Nephron progenitor cell (in vitro differentiated cells): ENCODE measurements at places on chromosomes 6 and 20.

DNA sequence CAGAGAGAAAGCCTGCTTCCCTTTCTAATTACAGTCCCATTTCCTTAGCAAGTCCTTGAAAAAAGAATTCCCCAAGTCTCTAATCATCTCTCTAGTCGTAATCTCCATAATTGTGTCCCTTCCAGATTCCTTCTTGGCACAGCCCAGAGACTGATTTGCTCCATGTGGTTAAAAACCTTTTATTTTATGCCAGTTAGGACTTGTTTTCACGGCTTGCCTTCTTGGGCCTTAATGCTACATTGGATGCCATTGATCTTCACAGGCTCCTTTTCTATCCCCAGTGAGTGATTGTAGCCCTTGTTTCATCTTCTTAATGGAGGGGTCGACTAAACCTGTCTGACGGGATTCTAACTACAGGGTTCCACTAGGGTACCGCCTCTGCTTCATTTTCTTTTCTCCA lies 650.6 kb upstream of the ARID1B start:
- no peaks in the 10 kb centered on the region for H3K4me1 ChIP-seq
- H3K4me3 ChIP-seq = no peak overlapping the region
- DNase-seq = no peak
- no peaks in the 10 kb centered on the region for H3K36me3 ChIP-seq

DNA sequence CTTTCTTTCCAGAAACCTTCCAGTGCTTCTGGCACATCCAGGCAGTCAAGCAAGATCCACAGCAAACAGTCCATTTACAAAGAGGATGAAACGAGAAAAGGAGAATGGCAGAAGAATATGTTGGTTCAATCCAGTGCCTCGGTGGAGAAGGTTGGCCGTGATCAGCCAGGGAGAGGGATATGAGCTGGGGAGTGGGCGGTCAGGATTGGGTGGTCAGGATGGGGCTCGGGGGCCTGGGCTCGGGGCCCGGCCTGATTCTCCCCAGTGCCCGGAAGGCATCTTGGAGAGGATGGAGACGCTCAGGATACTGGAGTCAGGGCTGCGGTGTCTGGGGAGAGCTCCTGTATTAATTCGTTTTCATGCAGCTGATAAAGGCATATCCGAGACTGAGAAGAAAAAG lies 61.3 kb downstream of the EFCAB8 start:
- H3K4me1 ChIP-seq = no peaks in the 10 kb centered on the region
- H3K27ac ChIP-seq = no peak overlapping the region
- DNase-seq = no peak
- peaks cover 32% of the 10 kb centered on the region for H3K27me3 ChIP-seq

DNA sequence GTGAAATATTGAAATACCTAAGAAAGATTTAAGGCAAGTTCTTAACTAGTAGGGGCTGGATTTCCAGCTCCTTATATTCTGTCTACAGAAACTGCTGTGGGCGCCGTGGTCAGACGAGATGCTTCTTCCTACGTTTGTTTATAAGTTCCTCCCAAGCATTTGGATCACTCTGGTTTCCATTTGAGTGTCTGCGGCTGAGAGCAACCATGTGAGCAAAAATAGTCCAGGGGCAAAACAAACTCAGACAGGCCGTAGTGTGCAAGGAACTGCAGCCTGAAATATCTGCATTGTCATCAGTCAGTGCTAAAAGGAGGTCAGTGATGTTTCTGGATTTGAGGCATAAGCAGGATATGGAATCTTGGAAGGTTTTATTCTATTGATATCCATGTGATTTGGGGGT lies 485.9 kb upstream of the JAG1 start:
- H3K27ac ChIP-seq = peak overlapping the region; percentile 68
- no peak overlapping the region for H3K4me3 ChIP-seq
- H3K36me3 ChIP-seq = no peaks in the 10 kb centered on the region
- H3K4me1 ChIP-seq = peaks cover 10% of the 10 kb centered on the region

GRCh38 chr6:150499882-150500312 lies 99.8 kb upstream of the PLEKHG1 start:
- peaks cover 5% of the 10 kb centered on the region for H3K4me1 ChIP-seq
- H3K27me3 ChIP-seq = peaks cover 10% of the 10 kb centered on the region
- no peak for DNase-seq
- H3K4me3 ChIP-seq = no peak overlapping the region

GRCh38 chr6:154252678-154253077 lies 103.9 kb downstream of the IPCEF1 start:
- H3K27me3 ChIP-seq = no peaks in the 10 kb centered on the region
- H3K4me3 ChIP-seq = no peak overlapping the region
- DNase-seq = no peak

DNA sequence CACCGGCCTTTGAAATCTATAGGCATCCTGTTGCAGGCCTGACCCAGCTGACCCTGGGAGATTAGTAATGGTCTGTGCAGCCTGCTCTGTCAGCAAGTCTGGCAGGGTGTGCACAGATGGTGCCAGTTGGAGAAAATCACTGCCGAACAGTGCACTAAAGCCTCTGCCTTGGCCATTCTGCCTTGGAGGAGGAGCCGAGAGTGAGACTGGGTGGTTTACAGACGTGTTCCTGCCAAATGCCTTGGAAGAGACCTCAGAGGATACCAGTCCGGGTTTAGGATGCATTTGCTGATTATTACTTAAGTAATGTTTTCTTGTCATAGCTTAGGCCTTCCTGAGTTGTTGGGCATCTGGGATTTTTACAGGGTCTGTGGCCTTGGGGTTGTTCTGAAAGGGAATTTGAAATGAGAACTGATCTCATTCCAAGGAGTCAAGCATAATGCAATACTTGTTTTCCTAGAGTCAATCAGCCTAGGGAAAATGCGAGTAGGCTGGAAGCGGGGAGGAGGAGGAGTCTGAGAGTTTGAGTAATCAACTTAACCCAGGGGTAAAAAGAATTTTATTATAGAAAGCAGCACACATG lies 292.1 kb downstream of the SOX4 start:
- H3K4me1 ChIP-seq = no peaks in the 10 kb centered on the region
- no peaks in the 10 kb centered on the region for H3K27me3 ChIP-seq
- no peak overlapping the region for H3K4me3 ChIP-seq
- peaks cover 49% of the 10 kb centered on the region for H3K36me3 ChIP-seq
- H3K27ac ChIP-seq = no peak overlapping the region
